ENCODE measurements at places on chromosomes 13 and 19. TPM values are rescaled to one million over a fixed set of nuclear protein-coding genes. Genes with fewer than 3 reads are reported as not detected.

CAMSAP3 gene
- total RNA-seq = not detected

ZNF99 gene
- total RNA-seq = not detected

ZGLP1 gene
- 0.16 TPM for total RNA-seq

TEAD2 gene
- 18.5 TPM for total RNA-seq

MYPOP gene
- total RNA-seq = 0.69 TPM

PRODH2 gene
- total RNA-seq = not detected

ZNF667 gene
- total RNA-seq = 5.4 TPM

ELANE gene
- total RNA-seq = 0.69 TPM

CASP14 gene
- not detected for total RNA-seq

LILRB3 gene
- total RNA-seq = not detected

CYP2S1 gene
- 3.3 TPM for total RNA-seq

SIGLEC12 gene
- not detected for total RNA-seq

LGALS7 gene
- not detected for total RNA-seq

ZNF414 gene
- 2.2 TPM for total RNA-seq

PSG1 gene
- total RNA-seq = under 0.01 TPM

KCNN1 gene
- 0.34 TPM for total RNA-seq

DAND5 gene
- total RNA-seq = not detected

NCR1 gene
- total RNA-seq = not detected

TPTE2 gene
- total RNA-seq = not detected

SERPINE3 gene
- total RNA-seq = not detected

CDC37 gene
- total RNA-seq = 212 TPM

FUT1 gene
- total RNA-seq = under 0.01 TPM

ZNF700 gene
- 5.5 TPM for total RNA-seq

SULT2B1 gene
- total RNA-seq = 0.16 TPM

GNA15 gene
- total RNA-seq = 0.09 TPM

FXYD1 gene
- 14.6 TPM for total RNA-seq

GIPC3 gene
- total RNA-seq = not detected

KIR2DL1 gene
- total RNA-seq = not detected

RNF17 gene
- total RNA-seq = not detected

PCDH8 gene
- total RNA-seq = not detected

KCNRG gene
- 5.2 TPM for total RNA-seq

SKA3 gene
- total RNA-seq = 1.3 TPM

ZNF525 gene
- 6.3 TPM for total RNA-seq

CYP2A7 gene
- not detected for total RNA-seq

COMP gene
- 1.3 TPM for total RNA-seq

SLITRK5 gene
- under 0.01 TPM for total RNA-seq

PLIN4 gene
- total RNA-seq = 0.43 TPM

ZNF610 gene
- 3.9 TPM for total RNA-seq

BRD4 gene
- total RNA-seq = 6.5 TPM

RASGRP4 gene
- total RNA-seq = not detected

Data from bronchial smooth muscle cell (primary cell).